Left renal pelvis (tissue), 4 donors: ENCODE measurements at places on chromosomes 2 and 18.

DNA sequence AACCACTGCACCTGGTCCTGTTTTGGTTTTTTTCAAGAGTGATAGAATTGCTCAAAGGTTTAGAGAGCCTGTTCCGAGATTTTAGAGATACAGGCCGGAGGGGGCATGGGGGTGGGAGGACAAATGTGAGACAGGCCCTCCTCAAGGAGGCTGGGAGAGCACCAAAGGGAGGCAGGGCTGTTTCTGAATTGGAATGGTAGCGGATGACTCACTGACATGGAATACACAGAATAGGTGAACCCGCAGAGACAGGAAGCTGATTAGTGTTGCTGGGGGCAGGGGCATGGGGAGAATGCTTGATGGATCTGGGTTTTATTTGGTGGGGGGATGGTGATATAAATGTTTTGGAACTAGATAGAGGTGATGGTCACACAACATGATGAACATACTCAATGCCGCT lies 111.0 kb upstream of the MGAT5 start:
- no peak for DNase-seq

GRCh38 chr2:36485521-36485920 lies 112.4 kb downstream of the FEZ2 start:
- DNase-seq, result no peak

GRCh38 chr18:65737471-65737955 lies 13.3 kb upstream of the CDH7 start:
- no peak for DNase-seq

GRCh38 chr2:63865159-63865799 lies 23.6 kb downstream of the UGP2 start:
- DNase-seq, result no peak

- peak; percentile 55 for DNase-seq
These were observed 107.6 kb downstream of the TRIB2 start for GRCh38 chr2:12824351-12824777.

DNA sequence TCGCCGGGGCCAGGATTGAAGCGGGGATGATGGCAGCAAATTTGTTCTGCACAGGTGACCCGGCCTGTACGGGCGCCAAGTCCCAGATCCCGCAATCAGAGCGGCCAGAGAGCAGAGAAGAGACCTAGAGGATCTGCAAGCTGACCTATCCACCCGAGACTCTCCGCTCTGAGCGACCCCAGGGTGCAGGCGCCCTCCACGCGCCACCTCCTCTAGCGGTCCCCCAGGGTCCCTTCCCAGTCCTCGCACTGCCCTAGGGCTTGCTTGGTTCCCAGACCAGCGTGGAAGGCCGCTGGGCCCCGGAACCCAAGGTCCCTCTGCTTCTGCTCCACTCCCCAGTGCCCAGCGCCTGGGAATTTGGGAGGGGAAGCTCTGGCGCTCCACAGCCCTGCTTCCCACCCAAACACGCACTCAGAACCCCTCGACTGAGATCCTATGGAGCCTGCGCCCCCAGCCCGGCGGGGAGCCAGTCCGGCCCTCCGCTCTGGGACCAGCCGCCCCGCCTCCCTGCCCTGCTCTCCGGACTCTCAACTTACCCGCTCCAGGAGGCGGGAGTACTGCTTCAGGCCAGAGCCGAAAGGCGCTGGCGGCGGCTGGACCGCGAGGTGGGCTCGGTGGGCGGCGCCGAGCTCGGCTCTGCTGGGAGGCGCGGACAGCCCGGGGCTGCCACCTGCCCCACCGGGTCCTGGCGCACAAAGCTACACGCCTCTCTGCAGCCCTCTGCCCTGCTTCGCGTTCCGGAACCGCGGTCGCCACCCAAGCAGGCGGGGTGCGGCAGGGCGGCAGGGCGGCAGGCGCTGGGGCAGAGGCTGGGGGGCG lies 3.0 kb upstream of the SIX3 start:
- DNase-seq, result no peak
